ENCODE measurements at places on chromosomes 3 and 15. TPM values are rescaled to one million over a fixed set of nuclear protein-coding genes. Genes with fewer than 3 reads are reported as not detected.

DNA sequence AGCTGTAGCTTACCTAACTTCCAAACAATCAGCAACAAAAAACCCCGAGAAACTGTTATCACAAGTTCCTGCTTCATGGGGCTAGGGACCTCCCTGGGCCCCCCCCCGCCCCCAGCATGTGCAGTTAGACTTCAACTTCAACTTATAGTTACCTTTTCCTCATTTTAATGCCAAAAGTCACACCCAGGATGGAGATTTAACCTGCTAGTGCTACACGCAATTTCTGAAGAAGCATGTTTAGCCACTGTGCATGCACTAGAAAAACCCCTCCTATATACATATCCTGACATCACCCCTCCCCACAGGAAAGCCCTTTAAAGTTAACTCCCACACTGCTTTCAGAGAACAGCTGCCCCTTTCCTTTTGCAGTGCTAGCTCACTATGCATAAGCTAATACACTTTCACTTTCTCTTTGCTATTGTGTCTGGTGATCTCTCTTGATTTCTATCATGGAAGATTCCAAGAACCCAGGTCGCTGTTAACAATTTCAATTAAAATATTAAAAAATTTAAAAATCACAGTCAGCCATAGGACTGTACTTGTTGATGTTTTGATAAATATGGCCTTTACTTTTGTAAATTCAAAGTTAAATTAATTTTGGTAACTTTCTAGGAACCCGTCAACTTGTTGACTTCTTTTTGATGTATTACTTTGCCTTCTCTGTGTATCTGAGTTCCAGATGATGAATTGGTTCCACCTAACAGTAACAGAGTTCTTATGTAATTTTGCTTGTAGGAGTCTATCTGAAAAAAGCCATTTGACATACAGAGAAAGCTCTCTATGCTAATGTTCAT lies 75.2 kb upstream of the ACAD9 start:
- DNase-seq, result peak; percentile 60

DNA sequence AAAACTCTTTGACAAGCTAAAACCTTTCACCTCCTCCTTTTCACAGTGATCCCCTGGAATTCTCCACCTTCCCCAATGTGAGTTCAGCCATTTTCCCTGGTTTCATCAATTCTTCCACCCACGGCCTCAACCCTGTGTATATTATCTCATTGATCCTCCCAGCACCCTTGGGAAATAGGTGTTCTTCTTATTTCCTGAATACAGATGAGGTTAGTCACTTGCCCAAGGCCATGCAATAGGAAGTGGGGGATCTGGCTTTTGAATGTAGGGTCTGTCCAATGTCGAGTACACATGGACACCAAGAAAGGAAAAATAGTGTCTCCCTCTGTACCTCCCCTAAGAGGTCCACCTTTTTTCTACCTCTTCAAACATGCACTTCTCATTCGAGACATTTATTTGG lies 262.8 kb upstream of the ST8SIA2 start:
- no peak for DNase-seq

GRCh38 chr3:184039414-184039813 lies 7.9 kb downstream of the HTR3D start:
- DNase-seq, result no peak

GRCh38 chr3:157327018-157327417 lies 109.6 kb upstream of the PTX3 start:
- no peak for DNase-seq

Gene RTP3
- 0.26 TPM for polyA plus RNA-seq

Gene PRR20G
- polyA plus RNA-seq, result not detected

DNA sequence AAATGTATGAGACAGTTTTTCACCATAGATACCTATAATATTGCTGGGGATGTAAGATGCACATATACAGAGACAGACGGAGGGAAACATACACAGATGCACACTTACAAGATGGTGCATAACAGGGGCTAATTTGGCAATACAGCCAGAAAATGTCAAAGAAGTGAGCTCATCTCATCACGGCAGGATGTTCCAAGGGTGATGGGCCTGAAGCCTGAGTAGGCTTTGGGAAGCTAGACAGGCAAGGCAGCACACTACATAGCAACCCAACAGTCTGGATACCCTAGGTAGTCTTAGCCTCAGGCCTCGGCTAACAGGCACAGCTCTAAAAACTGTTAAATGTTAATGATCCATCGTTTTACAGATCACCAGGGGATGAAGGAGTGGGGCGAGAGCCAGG lies 148.5 kb downstream of the OSBPL10 start:
- peak; percentile 22 for DNase-seq

DNA sequence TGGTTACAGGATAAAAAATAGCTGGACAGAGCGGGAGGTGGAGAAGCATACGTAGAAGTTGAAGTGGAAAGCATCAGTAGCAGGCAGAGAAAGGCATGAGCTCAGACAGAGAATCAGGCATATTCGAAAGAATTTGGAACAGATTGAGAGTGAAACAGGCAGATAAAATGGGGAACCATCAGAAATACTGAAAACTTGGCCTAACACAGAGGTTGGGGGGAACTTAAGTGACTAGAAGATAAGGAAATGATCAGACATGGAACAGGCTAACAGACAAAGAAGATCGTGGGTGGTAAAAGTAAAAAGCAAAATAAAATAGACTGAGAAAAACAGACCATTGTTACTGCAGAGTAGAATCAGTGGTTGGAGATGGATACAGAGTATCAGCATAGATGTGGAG lies 32.9 kb downstream of the GTF2E1 start:
- DNase-seq, result no peak

GRCh38 chr3:4684117-4684516 lies 191.0 kb downstream of the ITPR1 start:
- DNase-seq, result no peak

DNA sequence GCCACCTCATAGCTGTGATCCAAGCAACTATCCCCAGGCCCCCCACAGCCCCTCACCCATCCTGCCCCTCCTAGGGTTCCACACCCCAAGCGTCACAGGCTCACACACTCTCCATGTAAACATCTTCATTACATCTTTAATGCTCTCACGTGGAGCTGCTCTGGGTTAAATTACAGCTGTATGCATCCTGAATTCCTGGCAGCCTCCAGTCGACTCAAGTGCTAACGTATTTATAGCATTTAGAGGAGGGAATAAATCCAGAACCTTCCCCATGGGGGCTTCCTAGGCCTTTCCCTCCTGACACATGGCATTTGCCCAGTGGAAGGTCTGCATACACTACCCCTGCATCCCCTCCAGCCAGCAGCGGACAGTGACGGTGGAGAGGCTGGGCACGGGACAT lies 9.6 kb downstream of the C3orf18 start:
- no peak for DNase-seq

Gene ZNF620
- 0.48 TPM for polyA plus RNA-seq

GRCh38 chr3:62187022-62187431 lies 186.3 kb downstream of the FEZF2 start:
- peak; percentile 31 for DNase-seq

DNA sequence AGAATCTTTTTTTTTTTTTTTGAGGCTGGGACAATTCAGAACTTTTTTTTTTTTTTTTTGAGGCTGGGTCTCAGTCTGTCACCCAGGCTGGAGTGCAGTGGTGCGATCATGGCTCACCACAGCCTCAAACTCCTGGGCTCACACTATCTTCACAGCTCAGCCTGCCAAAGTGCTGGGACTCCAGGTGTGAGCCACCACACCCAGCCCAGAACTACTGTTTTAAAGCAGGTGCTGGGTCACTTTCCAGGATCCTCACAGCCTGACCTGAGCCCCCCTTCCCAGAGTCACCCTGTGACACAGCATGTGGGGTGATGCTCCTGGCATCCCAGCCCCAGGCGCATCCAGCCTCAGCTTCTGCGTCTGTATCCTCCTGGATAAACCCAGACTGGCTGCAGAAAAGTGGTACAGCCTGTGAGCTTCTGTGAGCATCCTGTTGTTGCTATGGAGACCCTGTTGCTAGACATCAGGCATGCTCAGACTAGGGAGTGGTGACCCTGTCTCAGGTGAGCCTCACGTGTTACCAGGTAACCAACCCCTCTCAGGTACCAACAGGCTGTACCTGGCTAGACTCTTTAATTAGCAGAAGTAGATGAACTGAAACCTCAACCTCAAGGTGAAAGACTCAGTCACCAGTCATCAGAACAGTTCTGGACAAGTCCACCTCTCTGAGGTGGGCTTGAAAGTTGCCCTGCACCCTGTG lies 15.0 kb downstream of the KLF13 start:
- DNase-seq, result no peak

Gene TTC14
- polyA plus RNA-seq, result 16.9 TPM

Gene MAGI1
- polyA plus RNA-seq, result 14.4 TPM

- DNase-seq, result peak; percentile 73
Observed at GRCh38 chr3:30232142-30232541, 374.3 kb upstream of the TGFBR2 start.

GRCh38 chr3:64563751-64564150 lies 124.0 kb downstream of the ADAMTS9 start:
- no peak for DNase-seq

All from IMR-90 (cell line).